Stromal cell of bone marrow (primary cell): ENCODE measurements at places on chromosomes 4 and X.

GRCh38 chr4:3306450-3306849 lies 13.6 kb downstream of the RGS12 start:
- DNase-seq: no peak

GRCh38 chrX:16368696-16369095 lies 201.4 kb downstream of the MAGEB17 start:
- no peak for DNase-seq

DNA sequence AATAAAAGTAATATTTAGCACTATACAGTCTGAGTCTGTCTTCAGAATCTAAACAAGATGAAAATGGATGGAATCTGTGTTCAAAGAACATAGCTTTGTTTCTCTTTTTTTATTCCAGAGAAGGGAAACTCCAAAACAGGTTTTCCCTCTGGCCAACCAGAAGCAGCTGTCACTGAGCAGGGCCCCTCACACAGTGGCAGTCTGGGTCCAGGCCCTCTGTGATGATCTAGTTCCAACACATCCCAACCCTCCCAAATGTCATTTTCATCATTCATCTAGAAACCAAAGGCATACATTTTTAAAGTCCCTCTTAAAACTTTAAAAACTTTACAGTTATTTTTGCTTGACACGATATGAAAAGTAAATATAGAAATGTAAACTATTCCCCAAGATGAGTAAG lies 70.1 kb downstream of the ATP8A1 start:
- no peak for DNase-seq

GRCh38 chr4:4333265-4333706 lies 43.2 kb downstream of the ZBTB49 start:
- peak; percentile 54 for DNase-seq

DNA sequence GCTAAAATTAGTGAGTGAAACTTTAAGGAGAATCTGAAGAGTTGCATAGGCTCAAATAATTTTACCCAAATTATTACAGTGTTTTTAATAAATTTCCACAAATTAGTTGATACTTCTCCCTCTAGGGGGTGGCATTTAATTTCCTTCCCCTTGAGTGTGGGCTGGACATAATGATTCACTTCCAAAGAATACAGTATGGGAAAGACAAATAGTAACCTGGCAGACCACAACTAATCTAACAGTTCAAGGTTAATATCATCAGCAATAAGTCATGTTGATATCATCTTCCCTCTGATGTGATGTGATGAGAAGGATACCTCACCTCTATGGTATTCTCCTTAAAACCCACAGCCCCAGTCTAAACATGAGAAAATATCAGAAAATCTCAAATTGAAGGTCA lies 15.5 kb downstream of the PFKFB1 start:
- DNase-seq: no peak
